ENCODE measurements at places on chromosomes 1 and 21. TPM values are rescaled to one million over a fixed set of nuclear protein-coding genes. Genes with fewer than 3 reads are reported as not detected.

DNA sequence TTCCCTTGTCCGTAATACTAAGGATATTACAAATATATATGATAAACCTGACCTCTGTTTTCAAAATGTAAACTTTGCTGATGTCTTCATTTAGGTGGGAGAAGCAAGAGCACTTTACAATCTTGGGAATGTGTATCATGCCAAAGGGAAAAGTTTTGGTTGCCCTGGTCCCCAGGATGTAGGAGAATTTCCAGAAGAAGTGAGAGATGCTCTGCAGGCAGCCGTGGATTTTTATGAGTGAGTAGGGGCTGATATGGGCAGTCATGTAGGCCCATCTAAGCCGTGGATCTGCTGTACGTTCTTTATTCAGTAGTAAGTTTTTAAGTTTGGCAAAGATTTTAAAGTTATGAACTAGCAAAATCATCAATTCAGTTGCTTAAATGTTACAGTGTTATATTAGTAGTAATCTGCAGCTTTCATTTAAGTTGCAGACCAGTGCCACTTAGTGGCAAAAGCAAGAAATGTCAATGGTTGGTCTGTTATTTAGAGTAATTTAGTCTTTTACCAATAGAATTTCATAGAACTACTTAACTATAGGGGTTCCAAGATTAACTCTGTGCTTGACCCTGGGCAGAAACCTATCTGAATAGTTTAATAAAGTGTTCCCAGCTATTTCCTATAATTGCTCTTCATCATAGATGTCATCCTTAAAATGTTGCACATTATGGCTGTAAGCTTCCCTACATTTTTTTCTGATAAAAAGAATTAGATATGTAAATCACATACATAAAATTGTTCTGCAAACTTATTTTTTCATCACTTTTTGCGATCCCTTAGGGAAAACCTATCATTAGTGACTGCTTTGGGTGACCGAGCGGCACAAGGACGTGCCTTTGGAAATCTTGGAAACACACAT, 21.3 kb downstream of the GPSM2 start:
- no peak for DNase-seq

- no peak for DNase-seq
Measured at GRCh38 chr1:32496127-32496526, 31.3 kb downstream of the ZBTB8B start.

DNA sequence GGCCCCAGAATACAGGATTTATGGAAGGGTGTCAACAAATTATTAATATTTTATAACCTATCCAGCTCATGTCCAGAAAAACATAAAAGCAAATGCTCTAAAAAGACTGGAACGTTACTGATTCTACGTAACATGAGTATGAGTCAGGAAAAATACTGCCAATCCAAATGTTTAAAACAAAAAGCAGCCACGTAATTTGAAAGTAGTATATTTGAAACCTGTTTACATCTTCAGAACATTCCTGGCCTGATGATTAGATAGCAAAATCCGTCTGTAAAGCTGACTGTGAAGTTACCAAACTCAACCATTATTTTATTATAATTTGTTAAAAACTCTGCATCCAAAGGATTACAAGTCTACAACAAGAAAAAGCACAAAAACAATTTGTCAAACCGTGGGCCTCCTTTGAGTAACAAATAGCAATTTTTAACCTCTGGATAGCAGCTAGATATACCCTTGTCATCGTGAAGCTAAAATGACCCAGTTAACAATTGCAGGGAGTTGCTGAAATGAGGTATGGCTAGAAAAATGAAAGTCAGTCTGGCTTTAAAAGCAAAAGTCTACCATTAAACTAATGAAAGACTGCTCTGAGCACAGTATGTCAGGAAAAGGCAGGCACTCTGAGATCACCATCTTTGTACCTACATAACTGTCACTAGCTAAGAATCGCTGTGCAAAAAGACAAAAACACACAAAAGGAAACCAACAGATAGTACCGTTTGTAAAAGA, 1.2 kb downstream of the UBR4 start:
- DNase-seq = no peak

DNA sequence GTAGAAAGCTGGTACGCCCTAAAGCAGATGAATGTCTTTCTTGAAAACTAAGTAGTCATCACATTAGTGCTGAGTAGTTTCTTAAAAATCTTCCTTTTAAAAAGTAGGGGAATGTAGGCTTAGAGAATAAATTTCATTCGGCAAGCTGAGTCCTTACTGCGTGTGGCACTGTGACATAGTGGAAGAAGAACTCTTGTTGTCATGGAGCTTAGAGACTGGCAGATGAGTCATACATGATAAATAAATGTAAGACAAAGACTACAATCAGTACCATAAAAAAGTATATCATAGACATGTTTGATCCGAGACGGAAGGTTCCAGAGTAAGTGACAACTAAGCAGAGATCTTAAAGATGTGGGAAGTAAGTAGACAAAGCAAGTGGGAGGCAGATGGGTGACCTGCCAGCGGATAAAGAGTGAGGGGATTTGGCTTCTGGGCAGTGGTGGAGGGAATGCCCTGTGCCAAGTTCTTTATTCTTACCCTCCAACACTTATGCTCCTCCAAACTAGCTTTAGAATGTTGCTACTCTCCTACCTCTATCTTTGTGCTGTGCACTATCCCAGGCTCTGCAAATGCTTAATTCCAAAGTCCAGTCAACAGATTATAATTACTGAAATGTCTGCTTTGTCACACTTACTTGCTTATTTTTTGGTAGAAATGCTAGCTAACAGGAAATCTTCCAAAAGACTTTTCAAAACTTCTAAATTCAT, 608.5 kb upstream of the USP24 start:
- no peak for DNase-seq

DNA sequence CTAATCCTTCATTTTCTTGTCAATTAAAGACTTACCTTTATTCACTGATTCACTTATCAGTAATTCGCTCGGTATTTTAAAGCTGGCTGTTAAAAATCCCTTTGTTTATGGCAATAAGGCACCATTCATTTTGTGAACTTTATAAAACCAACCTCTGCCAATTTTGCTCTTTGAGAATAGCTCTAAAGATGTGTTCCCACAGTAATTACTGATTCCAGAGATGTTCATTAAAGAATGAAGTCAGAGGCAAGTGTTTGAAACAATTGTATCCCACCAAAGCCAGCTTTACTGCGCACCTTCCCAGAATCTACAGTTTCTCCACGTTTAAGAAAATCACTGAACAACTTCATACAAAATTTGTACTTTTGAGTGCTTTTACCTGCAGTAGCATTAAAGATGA, 424.5 kb downstream of the USP25 start:
- DNase-seq = no peak

- DNase-seq = no peak
Measured at GRCh38 chr1:89844860-89845259, 24.0 kb downstream of the LRRC8D start.

GRCh38 chr1:163187849-163188248, 14.9 kb downstream of the RGS5 start:
- DNase-seq = no peak

- DNase-seq = no peak
Measured at GRCh38 chr1:244049162-244050013, 1.7 kb upstream of the ZBTB18 start.

- DNase-seq = no peak
Measured at GRCh38 chr1:241308011-241308410, 49.0 kb downstream of the RGS7 start.

DNA sequence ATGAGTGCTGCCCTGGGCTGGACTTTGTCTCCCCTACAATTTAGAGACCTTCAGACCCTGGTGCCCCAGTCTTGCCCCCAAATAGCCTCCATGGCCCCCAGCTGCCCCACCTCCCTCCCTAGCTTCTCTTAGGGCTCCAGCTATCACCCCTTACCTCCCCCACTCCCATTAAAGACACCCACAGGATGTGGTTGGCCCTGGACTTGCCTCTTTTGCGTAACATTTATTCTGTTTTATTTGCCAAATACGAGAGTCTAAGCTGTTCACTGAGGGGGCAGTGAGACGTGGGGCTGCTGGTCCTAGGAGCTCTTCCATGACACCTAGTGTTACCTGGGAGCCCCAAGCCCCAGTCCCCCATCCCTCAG, 4.5 kb downstream of the ZC3H12A start:
- DNase-seq = no peak

GRCh38 chr1:39384305-39384704, 107.1 kb upstream of the BMP8A start:
- DNase-seq = no peak

- DNase-seq = no peak
Measured at GRCh38 chr21:45867041-45867666, 114.4 kb upstream of the COL6A1 start.

GRCh38 chr1:25677193-25677773, 60.7 kb downstream of the MAN1C1 start:
- no peak for DNase-seq

DNA sequence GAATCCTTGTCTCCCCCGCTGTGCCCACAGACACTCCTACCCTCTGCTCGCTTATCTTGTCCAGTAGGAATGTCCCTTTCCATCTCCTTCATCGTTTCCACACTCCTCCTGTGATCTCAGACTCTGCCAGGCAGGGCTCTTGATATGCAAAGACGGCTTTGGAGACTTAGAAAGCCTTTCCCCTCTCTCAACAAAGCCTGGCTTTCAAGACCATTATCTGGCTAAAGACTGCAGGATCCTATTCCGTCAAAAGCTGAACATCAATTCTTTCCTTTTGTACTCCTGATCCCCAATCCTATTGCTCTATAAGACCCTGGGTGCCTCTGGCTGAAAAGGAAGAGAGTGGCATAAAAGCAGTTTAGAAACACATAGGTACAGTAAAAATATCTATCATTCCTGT, 63.9 kb downstream of the SDC3 start:
- no peak for DNase-seq

DNA sequence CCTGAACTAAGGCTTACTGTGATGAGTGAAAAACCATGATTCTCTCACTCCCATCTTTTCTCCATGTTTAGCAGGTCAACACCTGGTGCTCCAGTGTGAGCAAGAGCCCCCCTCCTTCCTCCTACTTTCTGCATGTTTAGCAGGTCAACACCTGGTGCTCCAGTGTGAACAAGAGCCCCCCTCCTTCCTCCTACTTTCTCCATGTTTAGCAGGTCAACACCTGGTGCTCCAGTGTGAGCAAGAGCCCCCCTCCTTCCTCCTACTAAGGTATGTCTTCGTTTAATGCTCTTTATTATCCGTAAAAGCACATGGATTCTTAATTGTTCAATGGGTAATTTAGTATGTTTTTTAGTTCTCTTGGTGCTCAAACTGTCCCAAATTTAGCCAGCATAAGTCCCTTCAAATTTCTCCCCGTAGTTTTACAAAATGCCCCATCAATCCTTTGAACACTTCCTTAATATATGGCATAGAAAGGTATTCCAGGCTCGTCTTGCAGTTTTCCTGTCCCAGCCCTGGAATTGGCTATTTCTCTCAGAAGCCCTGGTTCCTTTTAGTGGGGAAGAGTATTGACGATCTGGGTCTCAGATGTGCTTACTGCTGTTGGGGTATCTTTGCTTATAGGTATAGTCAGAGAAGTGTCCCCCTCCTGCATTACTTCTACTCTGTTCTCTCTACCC, 760.8 kb upstream of the TPTE start:
- no peak for DNase-seq

DNA sequence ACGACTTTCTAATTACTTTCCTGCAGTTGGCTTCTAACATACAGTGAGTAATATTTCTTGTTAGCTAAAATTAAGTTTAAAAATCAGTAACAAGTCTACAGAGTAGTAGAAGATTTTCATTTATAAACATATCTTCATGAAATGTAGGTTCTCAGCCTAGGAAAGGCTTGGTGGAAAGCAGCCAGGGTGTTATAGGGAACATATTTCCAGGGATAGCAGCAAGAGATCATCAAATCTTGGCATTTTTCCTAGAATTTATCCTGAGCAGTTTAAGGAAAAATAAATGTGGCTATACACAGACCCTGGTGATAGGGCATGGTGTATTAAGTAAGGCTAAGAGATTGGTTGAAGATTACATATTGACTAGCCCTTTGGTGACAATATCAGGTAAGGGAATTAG, 203.5 kb upstream of the NEGR1 start:
- DNase-seq = no peak

DNA sequence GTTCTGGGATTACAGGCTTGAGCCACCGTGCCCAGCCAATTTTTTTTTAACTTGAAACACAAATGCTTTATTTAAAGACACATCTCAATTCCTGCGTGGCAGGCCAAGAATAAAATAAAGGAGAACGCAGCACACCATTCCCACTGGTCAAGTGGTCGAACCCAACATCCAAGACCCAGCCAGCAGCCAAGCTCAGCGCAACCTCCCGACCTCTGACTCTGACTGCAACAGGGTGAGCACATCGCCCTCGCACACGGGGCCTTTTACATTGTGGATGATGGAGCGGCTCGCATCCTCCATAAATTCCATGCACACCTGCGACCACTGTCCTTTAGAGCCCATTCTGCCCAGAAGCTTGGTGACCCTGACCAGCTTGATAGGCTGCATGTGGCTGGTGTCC, 5.5 kb upstream of the GUK1 start:
- no peak for DNase-seq

GRCh38 chr1:21241771-21242581, 48.3 kb downstream of the ECE1 start:
- no peak for DNase-seq

DNA sequence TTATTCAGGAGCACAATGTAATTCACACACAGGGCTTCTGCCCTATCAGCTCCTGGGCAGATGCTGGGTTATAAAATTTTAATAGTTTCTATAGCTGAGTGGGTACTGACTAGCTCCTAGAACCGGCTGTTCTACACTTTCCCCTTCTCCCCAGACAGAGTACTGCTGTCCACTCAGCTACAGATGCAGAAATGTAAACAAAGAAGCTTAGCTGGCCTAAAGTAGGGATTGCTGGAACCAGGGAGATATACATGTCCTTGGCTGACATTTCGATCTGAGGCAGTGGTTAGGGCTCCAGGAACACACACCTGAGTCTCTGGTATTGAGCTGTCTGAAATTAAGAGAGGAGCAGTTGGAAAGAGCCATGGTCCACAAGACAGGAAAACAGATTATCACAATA, 211.5 kb upstream of the USP24 start:
- DNase-seq = no peak

DNA sequence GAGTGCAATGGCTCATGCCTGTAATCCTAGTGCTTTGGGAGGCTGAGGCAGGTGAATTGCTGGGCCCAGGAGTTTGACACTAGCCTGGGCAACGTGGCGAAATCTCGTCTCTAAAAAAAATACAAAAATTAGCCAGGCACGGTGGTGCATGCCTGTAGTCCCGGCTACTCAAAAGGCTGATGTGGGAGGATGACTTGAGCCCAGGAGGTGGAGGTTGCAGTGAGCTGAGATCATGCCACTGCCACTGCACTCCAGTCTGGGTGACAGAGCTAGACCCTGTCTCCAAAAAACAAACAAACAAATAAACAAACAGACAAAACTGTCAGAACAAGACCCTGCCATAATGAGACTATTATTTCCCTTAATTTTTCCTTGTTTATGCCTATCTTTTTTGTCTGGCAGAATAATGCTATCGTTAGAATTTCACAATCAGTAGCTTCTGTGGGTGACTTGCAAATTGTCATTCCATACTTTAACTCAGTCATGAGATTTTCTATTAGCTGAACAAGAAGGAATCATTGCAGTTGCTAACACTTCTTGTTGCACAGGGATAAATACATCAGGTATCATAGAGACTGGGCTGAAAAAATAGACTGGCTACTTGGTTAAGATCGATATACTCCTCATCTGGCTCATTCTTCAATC, 7.5 kb upstream of the THEM4 start:
- no peak for DNase-seq

LIPI gene
- 0.08 TPM for polyA plus RNA-seq

OR6K3 gene
- not detected for polyA plus RNA-seq

TIE1 gene
- 1.5 TPM for polyA plus RNA-seq
